ENCODE measurements at places on chromosomes 13 and 19.

DNA sequence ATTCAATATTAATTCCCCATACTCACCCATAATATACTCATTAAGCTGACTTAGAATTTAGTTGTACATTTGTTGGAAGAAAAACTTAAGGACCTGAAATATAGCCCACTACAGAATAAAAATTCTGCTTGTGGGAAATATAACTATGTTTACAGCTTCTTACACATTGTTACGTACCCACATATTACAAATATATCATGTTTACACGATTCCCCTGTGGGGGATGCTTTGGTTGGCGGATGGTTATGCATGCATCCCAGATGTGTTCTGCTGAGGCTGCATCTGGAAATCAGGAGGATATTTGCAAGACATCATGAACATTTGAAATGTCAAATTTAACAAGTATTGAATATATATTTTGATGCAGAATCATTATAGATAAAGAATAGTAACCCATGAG is 79.5 kb upstream of the KL start:
- DNase-seq: no peak

DNA sequence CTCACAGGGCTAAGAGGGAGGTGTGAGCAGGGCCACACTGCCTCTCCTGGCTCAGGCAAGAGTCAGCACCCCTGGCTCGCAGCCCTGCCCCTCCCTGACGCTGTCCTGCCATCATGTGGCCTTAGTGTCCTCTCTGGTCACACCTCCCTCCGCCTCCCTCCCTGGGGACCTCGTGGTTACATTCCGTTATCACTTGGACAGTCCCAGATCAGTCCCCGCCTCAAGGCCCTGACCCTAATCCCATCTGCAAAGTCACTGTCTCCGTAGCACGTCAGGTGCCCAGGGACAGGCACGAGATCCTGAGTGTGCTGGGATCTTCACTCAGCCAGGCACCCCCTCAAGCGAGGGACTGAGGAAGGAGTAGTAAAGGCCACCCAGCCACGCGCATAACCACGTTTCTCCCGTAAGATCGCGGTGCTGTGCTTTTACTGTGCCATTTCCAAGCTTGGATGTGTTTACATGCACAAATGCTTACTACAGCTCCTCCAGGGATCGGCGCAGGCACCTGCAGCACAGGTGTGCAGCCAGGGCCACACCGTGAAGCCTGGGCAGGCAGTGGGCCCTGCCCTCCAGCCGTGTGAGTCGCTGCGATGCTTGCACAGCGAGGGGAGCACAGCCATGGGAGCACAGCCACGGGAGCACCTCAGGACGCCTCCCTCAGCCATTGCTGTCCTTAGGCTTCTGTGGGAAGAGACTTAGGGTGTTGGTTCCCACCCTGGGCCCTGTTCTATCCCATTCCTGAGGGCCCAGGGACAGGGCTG is 10.7 kb upstream of the TMEM255B start:
- DNase-seq: no peak

- peak; percentile 59 for DNase-seq
Measured at GRCh38 chr19:57406516-57407123, 4.3 kb upstream of the ZNF17 start.

DNA sequence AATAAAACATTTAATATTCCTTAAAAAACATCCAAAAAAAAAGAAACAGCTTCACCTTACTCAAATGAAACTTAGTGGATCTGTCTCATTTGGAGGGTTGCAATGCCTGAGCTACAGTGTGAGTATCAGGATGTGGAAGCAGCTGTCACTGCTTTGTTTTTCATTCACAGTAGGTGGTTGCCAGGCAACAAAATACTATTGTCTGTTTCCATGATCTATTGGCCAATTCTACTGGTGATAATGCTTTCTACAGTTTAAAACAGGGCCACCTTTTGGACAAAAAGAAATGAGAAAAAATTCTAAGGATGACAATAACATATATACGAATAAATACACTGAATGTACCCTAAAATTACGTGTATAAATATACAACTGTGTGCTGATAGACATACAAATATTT is 3.0 kb downstream of the ENOX1 start:
- no peak for DNase-seq

DNA sequence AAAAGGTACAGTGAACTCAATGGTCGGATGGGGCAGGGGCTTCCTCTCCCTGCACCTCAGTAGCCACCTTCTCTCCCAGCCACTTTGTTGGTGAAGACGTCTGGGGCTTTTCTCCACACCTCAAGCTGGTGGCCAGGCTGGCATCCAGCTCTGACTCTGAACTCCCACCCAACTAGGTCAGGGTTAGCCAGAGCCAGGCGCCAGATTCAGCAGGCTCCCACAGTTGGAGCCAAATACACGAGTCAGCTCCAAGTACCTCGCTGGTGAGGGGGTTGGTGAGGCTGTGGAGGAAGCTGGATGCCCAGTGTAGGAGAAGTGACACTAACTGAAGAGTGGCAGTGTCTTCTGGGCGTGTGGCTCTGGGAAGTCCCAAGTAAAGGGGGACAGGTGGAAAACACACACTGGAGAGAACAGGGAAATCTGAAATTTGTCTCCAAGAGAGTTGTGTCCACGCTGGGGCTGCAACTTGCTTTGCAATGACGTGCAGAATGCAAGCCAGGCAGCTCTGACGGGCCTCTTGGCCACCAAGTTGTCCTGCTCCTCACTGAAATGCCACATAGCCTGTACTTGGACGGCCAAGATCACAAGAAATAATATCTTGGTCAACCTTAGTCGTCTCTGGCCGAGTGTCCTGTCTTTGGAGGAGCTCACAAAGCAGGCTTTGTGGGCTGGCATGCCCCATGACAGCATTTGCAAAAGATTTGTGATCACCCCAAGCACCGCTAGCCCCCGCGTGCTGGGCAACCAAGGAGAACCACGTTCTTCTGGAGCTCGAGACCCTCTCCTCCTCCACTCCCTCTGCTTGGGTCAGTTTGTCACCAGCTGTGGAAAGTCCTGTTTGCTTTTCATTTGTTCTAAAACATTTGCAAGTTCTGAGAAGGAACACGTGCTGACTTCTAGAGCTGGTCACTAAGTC is 18.1 kb downstream of the SLC7A1 start:
- no peak for DNase-seq

All from activated CD4-positive, alpha-beta T cell treated with anti-CD3 and anti-CD28 coated beads for 1 hour (primary cell).